ENCODE measurements at places on chromosomes 7 and 10.

GRCh38 chr10:93711891-93712290 is 9.5 kb upstream of the FRA10AC1 start:
- DNase-seq: no peak

GRCh38 chr7:113796557-113796956 is 122.3 kb downstream of the PPP1R3A start:
- no peak for DNase-seq

DNA sequence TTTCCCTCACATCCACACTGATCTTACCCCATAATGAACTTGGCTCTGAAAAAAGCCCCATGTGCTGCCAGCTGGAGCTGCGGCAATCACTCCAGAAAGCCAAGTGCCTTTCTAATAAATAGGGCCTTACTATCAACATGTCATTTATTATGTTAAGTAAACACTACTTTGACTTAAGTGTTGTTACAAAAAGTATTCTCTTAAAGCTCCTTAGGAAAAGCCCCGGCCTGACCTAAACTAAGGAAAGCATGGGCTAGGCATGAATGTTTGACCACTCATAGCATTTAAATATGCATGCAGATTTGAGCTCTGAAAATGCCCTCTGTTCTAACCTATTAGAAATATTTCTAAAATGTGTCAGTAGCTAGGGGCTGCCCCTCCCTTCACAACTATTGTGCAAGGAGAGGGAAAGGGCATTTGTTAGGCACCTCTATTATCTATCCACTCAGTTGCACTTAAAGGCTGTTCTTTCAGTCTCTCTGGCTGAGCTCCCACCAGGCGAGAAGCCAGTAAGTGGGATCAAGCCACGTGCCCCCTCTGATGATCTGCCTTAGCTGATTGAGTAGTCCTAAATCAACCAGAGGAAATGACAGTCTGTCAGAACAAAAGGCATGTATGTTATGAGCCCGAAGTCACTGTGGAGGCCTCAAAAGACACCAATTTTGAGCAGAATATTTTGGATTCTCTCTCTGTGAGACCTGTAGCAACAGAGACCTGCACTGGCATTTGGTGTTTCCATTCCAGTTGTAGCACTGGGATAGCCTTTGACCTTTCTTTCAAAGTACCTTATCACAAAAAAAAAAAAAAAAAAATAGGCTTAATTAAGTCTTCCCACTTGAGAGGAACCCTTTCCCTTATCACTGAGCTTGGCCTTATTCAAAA is 77.1 kb downstream of the ITGB8 start:
- DNase-seq: peak; percentile 92

GRCh38 chr10:70615784-70616522 is 13.4 kb upstream of the PRF1 start:
- DNase-seq: no peak

DNA sequence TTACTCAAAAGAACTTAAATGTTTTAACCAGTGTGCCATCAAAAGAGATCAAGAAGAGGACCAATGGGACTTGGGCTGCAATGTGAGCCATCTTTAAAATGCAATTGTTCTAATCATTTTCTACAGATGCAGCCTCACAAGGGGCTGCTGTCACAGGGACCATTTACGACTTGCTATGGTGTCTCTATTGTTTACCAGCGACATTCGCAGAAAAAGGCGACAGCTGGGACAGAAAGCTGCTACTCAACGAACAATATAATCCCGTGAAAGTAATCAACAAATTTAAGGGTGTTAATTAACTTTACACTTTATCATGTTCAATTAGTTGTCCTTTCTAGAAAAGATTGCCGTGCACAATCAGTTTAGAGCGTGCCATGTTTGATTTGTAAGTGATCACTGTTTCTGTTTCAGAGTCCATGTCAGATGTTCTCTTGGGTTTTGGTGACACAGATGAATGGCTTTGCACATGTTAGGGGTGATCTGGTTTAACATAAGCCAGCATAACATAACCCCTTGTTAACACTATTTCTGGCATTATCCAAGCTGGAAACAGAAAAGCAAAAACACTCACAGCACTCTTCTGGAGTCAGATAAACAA is 110.8 kb downstream of the HIBADH start:
- DNase-seq: no peak

GRCh38 chr10:11899067-11899876 is 76.1 kb downstream of the PROSER2 start:
- DNase-seq: no peak

DNA sequence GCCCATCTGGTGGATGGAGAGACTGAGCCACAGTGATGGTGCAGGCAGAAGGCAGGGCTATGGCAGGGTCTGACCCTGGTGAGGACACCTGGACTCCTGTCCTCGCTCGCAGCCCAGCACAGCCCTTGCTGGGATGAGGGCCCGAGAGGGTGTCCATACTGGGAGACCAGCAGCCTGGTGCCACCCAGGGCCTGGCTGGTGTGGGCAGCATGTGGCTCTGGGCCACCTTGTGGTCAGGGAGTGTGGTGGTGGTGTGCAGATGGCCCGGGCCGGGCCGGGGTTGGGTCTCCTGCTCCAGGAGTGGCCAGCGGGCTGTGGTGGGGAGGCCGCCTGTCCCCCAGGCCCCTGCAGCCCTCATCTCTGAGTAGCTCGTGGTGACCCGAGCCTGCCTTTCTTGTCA is 14.9 kb downstream of the ADCY1 start:
- DNase-seq: no peak

GRCh38 chr10:129896860-129897200 is 67.2 kb downstream of the EBF3 start:
- no peak for DNase-seq

- DNase-seq: no peak
Measured at GRCh38 chr10:45444976-45445898, 71.2 kb downstream of the ALOX5 start.

GRCh38 chr7:155724327-155725005 is 80.0 kb downstream of the RBM33 start:
- DNase-seq: no peak

DNA sequence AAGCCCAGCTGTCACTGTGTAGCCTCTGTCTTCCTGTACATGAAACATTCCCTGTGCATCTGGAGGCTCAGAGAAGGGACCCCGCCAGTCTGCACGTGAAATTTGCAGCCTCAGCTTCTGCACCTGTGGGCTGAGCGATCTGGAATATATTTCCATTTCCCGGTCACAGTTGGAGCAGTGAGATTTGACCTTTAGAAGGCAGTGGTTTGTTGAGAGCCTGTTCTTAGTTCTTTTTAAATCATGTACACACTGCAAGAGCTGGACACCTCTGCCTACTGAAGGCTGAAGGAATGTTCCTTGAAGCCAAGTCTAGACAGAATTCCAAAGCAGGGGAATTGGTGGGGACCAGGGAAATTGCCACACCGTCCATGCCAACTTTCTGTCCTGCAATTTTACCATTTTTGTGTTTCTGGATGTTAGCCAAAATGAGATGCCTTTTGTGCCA is 706.6 kb downstream of the INHBA start:
- no peak for DNase-seq

GRCh38 chr7:27099453-27100370 is 2.8 kb downstream of the HOXA2 start:
- DNase-seq: no peak

GRCh38 chr7:116339564-116339963 is 129.2 kb downstream of the TES start:
- no peak for DNase-seq

- peak; percentile 56 for DNase-seq
Measured at GRCh38 chr7:116511552-116512519, 12.3 kb downstream of the CAV2 start.

All from right cardiac atrium (tissue), 5 donors.